ENCODE measurements at places on chromosomes 7 and 10. TPM values are rescaled to one million over a fixed set of nuclear protein-coding genes. Genes with fewer than 3 reads are reported as not detected.

TEX36 gene
- total RNA-seq: not detected

MPP7 gene
- total RNA-seq: 6.9 TPM

DNA sequence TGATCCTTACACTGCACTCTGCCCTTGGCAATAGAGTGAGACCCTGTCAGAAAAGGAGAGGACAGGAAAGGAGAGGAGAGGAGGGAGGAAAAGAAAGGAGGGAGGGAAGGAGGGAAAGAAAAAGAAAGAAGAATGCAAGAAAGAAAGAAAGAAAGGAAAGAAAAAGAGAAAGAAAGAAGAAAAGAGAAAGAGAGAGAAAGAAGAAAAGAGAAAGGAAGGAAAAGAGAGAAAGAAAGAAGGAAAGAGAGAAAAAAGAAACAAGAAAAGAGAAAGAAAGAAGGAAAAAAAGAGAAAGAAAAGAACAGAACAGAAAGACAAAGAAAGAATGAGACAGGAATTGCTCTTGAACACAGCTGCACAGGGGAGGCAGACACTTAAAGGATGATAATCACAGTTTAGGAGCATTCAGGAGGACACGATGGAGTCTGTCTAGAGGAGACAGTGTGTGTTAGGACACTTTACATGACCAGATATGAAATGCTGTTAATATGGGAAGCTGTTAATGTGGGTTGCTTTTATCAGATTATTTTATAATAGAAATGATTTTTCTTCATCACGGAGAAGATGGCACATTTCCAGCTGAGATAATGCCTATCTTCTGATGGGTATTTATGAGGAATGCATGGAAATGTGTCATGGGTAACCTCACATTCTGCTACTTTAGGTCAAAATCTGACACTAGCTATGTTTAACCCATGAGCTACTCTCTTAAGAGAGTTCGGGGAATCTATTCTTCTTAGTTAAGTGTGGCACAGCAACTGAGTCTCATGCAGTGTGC lies 160.5 kb downstream of the BAMBI start:
- H3K4me3 ChIP-seq: no peak overlapping the region
- H3K27me3 ChIP-seq: no peaks in the 10 kb centered on the region
- no peak for DNase-seq
- no peaks in the 10 kb centered on the region for H3K36me3 ChIP-seq

DNA sequence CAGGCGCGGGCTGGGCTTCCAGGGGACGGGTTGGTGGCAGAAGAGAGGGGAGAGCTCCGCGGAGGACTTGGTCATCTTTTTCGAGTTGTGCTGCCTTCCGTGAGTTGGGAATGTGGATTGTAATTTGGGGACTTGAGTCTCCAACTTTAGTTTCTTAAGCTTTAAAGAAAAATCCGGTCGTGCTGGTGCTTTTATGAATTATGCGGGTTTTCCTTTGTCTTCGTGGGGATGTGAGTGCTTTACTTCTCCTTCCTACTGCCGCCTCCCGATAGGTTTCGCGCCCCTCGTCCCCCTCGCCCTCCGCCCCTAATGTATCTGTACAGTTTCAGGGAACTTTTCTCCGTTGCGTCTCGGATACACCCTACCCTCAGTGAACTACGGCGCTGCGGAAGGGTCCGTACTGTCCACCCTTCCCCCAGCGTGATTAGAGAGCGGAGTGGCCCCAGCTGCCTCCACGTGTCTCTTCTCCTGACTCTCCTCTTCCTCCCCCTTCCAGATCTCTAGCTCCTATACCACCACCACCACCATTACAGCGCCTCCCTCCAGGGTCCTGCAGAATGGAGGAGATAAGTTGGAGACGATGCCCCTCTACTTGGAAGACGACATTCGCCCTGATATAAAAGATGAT lies 649 bp downstream of the SCD start:
- peak overlapping the region; percentile 64 for H3K27ac ChIP-seq
- peaks cover 32% of the 10 kb centered on the region for H3K36me3 ChIP-seq
- H3K4me3 ChIP-seq: peak overlapping the region; percentile 97
- no peak for DNase-seq

DNA sequence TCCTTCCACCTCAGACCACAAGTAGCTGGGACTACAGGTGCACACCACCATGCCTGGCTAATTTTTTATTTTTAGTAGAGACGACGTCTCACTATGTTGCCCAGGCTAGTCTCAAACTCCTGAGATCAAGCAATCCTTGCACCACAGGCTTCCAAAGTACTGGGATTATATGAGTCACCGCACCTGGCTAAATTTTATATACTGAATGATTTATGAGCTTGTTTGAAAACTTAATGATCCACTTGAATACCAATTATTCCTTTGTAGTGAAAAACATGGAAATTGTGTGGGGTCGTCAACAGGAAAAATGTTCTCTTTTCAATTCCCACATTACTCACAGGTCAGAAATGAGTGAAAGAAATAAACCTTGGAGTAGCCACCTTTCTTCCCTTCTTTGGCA lies 31.3 kb downstream of the RAPGEF5 start:
- no peaks in the 10 kb centered on the region for H3K27me3 ChIP-seq
- no peak overlapping the region for H3K4me3 ChIP-seq
- no peaks in the 10 kb centered on the region for H3K36me3 ChIP-seq
- H3K27ac ChIP-seq: no peak overlapping the region

Data from astrocyte (in vitro differentiated cells and primary cell).